ENCODE measurements at places on chromosomes 1 and 21. TPM values are rescaled to one million over a fixed set of nuclear protein-coding genes. Genes with fewer than 3 reads are reported as not detected.

GRCh38 chr21:35461700-35462099 lies 412.6 kb upstream of the RUNX1 start:
- no peaks in the 10 kb centered on the region for H3K36me3 ChIP-seq
- H3K4me3 ChIP-seq, result no peak overlapping the region
- no peaks in the 10 kb centered on the region for H3K27me3 ChIP-seq
- no peak for DNase-seq
- no peak overlapping the region for H3K27ac ChIP-seq

GRCh38 chr1:174451408-174451807 lies 3.6 kb downstream of the GPR52 start:
- H3K4me1 ChIP-seq, result no peaks in the 10 kb centered on the region
- no peaks in the 10 kb centered on the region for H3K36me3 ChIP-seq
- no peak for DNase-seq
- no peak overlapping the region for H3K27ac ChIP-seq
- no peak overlapping the region for H3K4me3 ChIP-seq

DNA sequence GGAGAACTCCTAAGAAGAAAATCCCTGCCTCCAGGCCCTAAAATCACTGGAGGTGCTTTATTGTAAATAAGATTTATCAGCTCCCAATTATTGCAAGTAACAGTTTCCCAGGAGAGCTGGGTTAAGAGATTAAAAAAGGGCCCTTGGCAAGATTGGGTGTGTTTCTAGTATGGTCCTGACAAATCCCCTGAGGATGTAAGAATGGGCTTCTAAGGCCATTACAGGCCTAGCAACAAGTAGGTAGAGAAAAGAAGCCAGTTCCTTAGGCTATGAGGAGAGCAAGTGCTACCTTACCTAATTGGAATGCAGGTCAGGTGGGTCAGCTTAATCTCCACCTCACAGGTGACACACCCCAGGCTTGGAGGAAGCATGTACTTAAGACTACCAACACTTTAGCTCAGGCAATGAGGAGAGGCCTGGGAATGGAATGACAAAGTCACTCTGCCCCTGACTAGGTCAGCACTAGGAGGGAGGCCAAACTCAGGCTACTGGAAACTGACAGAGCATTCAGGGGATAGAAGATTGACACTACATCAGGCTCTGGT lies 6.8 kb upstream of the OTUD7B start:
- no peak overlapping the region for H3K27ac ChIP-seq
- DNase-seq, result no peak
- no peaks in the 10 kb centered on the region for H3K27me3 ChIP-seq
- H3K4me1 ChIP-seq, result no peaks in the 10 kb centered on the region
- H3K4me3 ChIP-seq, result no peak overlapping the region

DNA sequence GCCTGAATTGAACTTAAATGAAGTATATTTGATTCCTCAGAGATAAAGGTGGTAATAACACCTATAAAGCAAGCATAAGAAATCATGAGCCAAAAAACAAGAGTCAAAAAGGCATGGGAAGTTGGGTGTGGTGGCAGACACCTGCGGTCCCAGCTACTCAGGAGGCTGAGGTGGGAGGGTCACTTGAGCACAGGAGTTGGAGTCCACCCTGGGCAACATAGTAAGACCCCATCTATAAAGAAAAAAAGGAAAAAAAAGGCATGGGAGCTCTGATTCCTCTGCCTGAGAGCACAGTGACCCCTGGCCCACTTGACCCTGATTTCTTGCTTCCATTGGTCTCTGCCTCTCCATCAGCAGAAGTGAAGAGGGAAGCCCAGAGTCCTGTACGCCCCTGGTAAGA lies 40.3 kb downstream of the MT1HL1 start:
- no peak for DNase-seq
- H3K4me1 ChIP-seq, result no peaks in the 10 kb centered on the region
- no peak overlapping the region for H3K27ac ChIP-seq
- no peaks in the 10 kb centered on the region for H3K36me3 ChIP-seq
- H3K27me3 ChIP-seq, result no peaks in the 10 kb centered on the region
- H3K4me3 ChIP-seq, result no peak overlapping the region

GRCh38 chr1:214386747-214387146 lies 105.8 kb downstream of the SMYD2 start:
- no peak overlapping the region for H3K4me3 ChIP-seq
- H3K27me3 ChIP-seq, result no peaks in the 10 kb centered on the region
- H3K4me1 ChIP-seq, result no peaks in the 10 kb centered on the region
- no peak for DNase-seq

The HMCN1 gene
- total RNA-seq, result 0.02 TPM

Measured in natural killer cell (primary cell).